ENCODE measurements at places on chromosomes 16 and 17.

- DNase-seq: no peak
These were observed 13.9 kb downstream of the JPT2 start for GRCh38 chr16:1691956-1692355.

GRCh38 chr17:70091005-70091568 lies 16.1 kb downstream of the KCNJ16 start:
- no peak for DNase-seq

GRCh38 chr17:41167561-41167960 lies 460 bp downstream of the KRTAP4-3 start:
- DNase-seq: no peak

- DNase-seq: no peak
These were observed 36.1 kb downstream of the KCNJ2 start for GRCh38 chr17:70205401-70205800.

DNA sequence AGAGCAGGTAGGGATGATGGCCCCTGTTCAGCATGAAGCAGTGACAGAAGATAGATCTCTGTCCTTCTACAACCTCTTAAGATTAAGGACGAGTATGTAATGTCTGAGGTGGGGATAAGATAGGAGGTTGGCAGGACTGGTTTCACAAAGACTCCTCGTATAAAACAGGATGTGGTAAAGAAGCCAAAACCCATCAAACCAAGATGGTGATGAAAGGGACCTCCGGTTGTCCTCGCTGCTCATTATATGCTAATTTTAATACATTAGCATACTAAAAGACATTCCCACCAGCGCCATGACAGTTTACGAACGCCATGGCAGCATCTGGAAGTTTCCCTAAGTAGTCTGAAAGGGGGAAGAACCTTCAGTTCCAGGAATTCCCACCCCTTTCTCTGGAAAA lies 27.3 kb downstream of the MIS12 start:
- DNase-seq: no peak

GRCh38 chr17:75492555-75493168 lies 22.7 kb downstream of the CASKIN2 start:
- no peak for DNase-seq

GRCh38 chr16:49575346-49576172 lies 202.0 kb downstream of the C16orf78 start:
- no peak for DNase-seq

DNA sequence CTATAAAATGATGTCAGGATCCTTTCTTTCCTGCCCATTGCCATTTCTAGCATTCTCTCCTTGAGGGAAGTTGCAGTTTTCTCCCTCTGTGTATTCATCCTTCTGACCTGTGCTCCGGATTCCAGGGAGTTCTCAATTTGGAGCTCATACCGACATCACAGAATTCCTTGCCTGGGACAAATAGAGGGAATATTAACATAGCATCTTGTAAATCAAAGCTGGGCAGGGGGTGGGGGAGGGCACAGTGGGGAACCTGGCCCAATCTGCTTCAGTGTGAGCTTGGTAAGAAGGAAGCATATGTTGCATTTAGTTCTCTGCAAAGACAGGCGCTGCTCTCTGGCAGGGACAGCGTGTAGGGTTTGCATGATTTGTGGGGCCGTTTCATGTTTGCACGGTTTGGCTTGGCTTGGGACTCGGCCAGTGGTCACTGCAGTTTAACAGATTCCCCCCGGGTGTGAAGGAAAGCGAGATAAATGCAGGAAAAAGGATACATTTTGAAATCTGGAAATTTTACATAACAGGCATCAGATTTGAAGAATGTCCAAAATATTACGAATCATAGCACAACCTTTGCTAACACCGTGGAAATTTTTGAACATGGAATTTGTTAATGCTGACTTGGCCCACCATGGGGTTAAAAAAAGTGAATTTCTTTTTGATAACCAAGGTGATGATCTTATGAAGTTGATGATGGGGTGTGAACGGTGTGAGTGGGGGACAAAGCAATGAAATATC lies 178.0 kb downstream of the WWOX start:
- no peak for DNase-seq

GRCh38 chr16:8866118-8866883 lies 2.5 kb downstream of the CARHSP1 start:
- peak; percentile 28 for DNase-seq

DNA sequence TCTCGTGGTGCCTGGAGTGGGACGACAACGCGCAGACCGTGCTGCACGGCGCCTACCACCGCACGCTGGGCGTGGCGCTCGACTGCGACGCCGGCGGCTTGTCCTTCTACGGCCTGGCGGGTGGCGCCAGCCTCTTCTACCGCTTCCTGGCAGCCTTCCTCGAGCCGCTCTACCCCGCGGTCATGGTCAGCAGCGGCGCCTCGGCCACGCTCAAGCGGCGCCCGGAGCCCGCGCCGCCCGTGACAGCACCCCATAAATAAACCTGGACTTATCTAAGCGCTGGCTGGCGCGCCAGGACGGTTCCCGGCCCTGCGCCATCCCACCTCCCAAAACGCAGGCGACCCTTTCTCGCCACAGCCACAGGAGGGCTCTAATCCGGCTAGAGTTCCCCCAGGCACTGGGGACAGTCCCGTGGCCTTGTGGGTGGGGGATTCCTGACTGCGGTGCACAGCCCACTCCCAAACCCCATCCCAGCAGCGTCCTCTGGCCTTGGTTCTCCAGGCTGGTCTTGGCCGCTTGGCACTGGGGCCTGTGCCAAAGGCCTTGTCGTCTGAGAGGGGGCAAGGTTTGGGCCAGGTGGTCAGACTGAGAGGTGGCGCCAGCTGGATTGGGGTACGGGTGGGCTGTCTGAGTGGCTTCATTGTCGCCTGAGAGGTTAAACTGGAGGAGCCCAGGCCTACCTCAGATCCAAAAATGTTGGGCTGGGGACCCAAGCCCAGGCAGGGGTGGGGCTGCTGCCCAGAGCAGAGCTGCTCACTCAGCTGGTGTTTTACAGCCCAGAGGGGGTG lies 10.1 kb upstream of the SLC16A5 start:
- no peak for DNase-seq

DNA sequence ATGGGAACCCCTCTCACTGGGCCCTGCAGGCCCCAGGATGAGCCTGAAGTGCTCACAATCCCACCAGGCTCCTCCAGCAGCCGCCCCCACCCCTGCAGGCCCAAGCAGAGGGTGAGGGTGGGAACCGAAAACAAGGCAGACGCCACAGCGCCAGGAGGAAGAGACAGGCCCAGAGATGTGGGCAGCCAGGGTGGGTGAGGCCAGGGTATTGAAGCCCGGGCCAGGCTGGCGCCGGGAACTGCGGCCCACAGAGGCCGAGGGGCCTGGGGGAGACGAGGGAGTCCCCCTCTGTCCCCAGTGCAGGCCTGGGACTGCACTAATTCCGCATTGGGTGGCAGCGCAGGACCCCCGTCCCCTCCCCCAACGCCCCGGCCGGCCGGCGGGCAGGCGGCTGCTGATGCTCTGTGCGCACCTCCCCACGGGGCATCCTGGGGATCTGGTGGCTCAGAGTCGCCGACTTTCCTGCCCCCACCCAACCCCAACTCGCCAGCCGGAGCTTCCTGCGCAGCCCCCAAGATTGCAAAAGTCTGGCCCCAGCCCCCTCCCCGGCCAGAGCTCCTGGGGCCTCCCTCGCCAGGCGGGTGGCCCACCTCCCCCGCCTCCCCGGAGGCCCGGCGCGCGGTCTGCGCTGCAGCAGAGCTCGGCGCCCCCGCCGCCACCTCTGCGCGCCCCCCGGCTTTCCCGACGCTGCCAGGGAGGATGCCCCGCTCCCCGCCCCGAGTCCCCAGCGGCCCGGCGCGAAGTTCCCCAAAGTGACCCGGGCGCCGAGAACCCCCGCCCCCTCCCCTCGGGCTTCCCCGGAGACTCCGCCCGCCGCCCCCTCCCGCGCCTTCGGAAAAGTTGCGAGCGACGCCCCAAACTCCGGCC lies 107.8 kb downstream of the ENGASE start:
- no peak for DNase-seq

DNA sequence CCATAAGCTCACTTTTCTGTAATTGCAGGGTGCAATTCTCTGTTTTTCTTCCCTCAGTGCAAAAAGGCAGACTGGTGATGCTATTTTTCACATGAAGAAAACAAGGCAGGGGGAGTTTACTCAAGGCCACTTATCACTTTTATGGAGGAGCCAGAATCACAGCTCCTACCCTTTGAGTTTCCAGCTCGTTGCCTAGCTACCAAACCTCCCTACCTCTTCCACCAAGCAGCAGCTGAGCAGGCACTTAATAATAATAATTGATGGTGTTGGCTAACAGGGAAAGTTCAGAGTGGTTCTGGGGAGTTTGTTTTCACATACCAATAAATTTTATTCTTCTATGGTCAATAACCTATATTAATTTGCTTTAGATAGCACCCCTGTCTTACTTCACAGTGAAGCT lies 31.9 kb upstream of the MPHOSPH6 start:
- DNase-seq: no peak

GRCh38 chr17:57898487-57899311 lies 48.9 kb upstream of the MRPS23 start:
- DNase-seq: peak; percentile 78

DNA sequence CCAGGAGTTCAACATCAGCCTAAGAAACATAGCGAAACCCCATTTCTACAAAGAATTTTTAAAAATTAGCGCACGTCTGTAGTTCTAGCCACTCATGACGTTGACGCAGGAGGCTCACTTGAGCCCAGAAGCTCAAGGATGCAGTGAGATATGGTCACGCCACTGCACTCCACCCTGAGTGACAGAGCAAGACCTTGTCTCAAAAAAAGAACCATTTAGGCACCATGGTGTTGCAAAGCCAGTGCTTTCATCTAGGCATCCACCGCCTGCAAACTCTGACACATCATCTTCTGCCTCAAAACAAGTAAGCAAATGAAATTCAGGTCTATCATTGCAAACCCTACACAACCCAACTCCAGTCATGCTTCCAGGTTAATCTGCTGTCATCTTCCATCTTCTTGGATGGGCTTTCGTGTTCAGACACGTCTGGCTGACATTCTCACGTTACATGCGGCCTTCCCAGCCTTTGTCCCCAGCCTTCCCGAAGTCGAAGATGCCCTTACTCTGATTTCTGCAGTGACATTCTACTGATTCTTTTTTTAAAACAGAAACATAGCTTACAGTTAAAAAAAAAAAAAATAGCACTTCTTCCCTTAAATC lies 8.9 kb downstream of the ANKRD11 start:
- no peak for DNase-seq

All from foreskin melanocyte (primary cell).